Esophagus squamous epithelium (tissue), 5 donors: ENCODE measurements at places on chromosomes 2 and 18. TPM values are rescaled to one million over a fixed set of nuclear protein-coding genes. Genes with fewer than 3 reads are reported as not detected.

The UBR3 gene
- 26.9 TPM for total RNA-seq

DNA sequence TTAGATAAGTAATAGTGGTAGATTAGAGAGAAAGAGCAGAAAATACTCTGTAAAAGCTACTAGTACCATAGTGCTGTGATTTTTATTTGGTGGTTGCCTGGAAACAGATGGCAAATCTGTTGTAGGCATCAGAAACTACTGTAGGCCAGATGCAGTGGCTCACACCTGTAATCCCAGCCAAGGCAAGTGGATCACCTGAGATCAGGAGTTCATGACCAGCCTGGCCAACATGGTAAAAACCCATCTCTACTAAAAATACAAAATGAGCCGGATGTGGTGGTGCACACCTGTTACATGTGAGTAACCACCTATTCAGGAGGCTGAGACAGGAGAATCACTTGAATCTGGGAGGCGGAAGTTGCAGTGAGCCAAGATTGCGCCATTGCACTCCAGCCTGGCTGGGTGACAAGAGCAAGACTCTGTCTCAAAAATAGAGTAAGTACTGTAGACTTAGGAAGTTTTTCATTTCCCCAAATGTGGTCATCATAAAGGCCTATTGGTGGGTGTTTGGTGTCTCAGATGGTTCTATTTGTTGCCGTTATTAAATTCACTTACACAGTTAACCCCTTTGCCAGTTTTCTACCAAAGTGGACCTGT lies 79.6 kb downstream of the SPTBN1 start:
- no peak for DNase-seq

The ZBTB7C gene
- total RNA-seq = 51.9 TPM

The NTSR2 gene
- not detected for total RNA-seq

- DNase-seq = no peak
Measured at GRCh38 chr2:67313536-67313935, 83.6 kb upstream of the ETAA1 start.

- no peak for DNase-seq
Measured at GRCh38 chr18:3251249-3251962, 3.8 kb downstream of the MYL12A start.

DNA sequence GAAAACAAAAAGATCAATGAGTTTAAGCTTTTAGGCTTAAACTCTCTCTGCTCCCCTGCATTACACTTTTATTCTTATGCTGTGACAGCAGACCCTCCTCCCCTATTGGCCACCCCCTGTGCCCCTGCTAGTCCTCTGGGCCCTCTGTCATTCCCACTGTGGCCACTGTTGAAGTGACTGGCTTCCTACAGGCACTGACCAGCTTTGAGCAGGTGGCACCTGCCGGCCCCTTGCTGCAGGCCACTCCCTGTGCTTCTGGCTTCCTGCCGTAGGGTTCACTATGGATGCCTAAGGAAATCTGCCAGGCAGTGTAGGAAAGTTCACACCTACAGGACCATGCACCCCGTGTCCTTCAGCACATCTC lies 156.5 kb upstream of the L3MBTL4 start:
- no peak for DNase-seq

- no peak for DNase-seq
Measured at GRCh38 chr2:240569523-240569997, 1.3 kb downstream of the RNPEPL1 start.

The ANKMY1 gene
- total RNA-seq = 23.8 TPM

The TLX2 gene
- total RNA-seq = not detected

GRCh38 chr2:100260712-100261620 lies 61.3 kb downstream of the LONRF2 start:
- no peak for DNase-seq

- DNase-seq = no peak
Measured at GRCh38 chr18:57621246-57621604, 411 bp downstream of the NARS1 start.

The KCNS3 gene
- total RNA-seq = 11.3 TPM

GRCh38 chr2:120034621-120035020 lies 21.7 kb downstream of the EPB41L5 start:
- DNase-seq = no peak

The DYSF gene
- total RNA-seq = 5.5 TPM

DNA sequence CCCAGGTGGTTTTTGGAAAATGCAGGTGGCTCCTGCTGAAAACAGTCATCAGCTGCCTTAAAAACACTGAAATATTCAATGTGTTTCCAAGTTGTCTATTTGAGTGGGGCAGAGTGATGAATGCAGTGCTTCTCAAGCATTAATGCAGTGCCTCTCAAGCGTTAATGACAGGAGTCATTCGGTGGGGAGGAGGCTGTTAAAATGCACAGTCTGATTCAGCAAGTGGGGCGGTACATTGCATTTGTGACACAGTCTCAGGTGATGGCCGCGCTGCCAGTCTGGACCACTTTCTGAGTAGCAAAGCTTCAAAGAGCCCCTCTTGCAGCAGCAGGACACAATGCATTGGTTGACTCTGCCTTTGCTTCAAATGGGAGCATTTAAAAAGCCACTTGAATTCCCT lies 231.4 kb upstream of the RGPD4 start:
- DNase-seq = no peak

GRCh38 chr2:124187948-124188347 lies 162.9 kb downstream of the CNTNAP5 start:
- DNase-seq = no peak

DNA sequence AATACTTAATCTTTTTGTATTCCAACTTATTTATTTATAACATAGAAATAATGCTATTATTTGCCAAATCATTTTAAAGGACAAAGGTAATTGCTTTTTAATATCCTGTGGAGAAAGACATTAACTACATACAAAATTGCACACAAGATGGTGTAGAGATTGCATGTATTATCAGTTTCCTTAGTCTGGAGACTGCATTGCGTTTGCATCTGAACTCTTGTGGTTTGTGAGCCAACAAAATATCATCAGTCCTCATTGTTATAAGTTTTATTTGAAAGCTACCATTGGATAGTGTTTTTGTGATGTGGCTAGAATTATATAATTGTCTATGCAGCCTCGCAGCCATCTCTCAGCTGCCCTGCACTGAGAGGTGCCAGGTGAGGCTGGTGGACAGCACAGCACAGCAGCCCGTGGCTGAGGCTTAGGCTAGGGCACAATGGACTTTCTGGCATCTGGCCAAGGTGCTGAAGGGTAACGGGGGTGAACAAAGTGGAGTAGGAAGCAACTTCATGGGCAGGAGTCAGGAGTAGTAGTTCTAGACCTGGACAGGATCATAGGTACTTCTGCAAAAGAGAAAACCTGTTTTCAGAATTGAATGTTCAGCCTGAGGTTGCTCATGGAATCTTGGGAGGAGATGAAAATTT lies 15.1 kb downstream of the RASGRP3 start:
- DNase-seq = no peak

The STK39 gene
- 21.8 TPM for total RNA-seq

GRCh38 chr2:157587576-157587975 lies 41.1 kb downstream of the ACVR1C start:
- no peak for DNase-seq

The SPEG gene
- 6.1 TPM for total RNA-seq

DNA sequence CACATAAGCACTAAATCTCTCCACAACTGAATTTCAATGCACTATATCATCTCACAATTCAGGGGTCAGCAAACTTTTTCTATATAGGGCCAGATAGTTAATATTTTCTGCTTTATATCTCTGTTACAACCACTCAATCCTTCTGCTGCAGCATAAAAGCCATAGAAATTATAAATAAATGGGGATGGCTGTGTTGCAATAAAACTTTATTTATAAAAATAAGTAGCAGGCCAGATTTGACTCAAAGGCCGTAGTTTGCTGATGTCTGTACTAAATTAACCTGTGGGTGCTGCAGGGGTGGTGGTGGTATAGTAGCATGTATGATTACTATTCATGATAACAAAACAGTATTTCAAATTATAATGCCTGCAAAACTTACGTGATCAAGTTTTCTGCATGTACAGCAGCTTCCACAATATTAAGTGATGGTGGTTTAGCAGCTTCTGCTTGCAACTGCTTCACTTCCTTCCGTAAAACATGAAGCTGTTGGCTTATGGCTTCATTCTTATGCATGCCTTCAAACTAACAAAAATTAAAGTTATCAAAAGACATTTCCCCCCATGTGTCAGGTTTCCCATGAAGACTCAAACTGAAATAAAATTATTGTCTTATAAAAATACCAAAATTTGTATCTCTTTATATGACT lies 64.1 kb downstream of the SIGLEC15 start:
- DNase-seq = no peak

- DNase-seq = no peak
Measured at GRCh38 chr2:136394136-136395060, 276.4 kb upstream of the CXCR4 start.

GRCh38 chr2:152336854-152337510 lies 2.0 kb downstream of the FMNL2 start:
- DNase-seq = no peak

The MTERF4 gene
- 37.0 TPM for total RNA-seq
